ENCODE measurements at places on chromosomes 4 and X.
A peak's percentile ranks its signal among the peaks of the same experiment; 100 is the strongest.

DNA sequence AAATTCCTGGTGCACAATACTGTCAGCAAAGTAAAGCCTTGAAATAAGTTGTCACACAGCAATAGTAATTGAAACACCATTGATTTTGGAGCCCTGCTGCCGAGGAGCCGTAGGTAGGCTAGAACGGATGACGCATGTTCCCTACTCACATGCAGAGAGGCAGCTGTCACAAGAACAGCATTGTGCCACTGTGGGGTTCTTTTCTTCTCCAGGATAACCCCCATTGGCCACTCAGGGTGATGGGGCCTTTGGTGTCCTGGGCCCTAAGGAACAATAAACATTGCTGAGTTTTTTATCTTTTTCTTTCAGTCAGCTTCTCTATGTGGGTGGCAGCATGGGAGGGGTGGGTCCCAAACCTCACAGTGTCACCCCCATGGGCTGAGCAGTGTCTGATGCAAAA, 542.3 kb downstream of the BCOR start:
- DNase-seq: no peak

GRCh38 chr4:177229331-177229730, 80.3 kb upstream of the NEIL3 start:
- no peak for DNase-seq

- no peak for DNase-seq
Observed at GRCh38 chr4:84778041-84778440, 188.4 kb downstream of the WDFY3 start.

- no peak for DNase-seq
Observed at GRCh38 chr4:38131371-38132091, 171.3 kb downstream of the PTTG2 start.

GRCh38 chrX:22310779-22311178, 38.1 kb downstream of the CBLL2 start:
- DNase-seq: no peak

GRCh38 chrX:12824944-12825343, 33.7 kb downstream of the PRPS2 start:
- DNase-seq: no peak

DNA sequence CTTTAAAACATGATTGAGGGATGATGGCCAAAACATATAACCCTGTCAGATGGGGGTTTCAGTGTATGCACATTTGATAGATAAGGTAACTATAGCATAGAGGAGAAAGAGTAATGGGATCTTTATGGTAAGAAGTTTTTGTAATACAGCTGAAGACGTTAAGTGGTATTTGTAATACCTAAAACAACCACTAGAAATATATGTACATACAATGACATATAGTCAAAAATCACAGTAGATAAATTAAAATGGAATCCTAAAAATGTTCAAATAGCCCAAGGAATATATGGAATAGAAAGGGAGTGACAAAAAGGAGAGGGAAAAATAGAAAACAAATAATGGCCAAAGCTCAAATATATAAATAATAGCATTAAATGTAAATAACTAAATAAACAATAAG, 371.3 kb upstream of the FSTL5 start:
- no peak for DNase-seq

- no peak for DNase-seq
Observed at GRCh38 chr4:67500373-67500772, 44.9 kb downstream of the CENPC start.

DNA sequence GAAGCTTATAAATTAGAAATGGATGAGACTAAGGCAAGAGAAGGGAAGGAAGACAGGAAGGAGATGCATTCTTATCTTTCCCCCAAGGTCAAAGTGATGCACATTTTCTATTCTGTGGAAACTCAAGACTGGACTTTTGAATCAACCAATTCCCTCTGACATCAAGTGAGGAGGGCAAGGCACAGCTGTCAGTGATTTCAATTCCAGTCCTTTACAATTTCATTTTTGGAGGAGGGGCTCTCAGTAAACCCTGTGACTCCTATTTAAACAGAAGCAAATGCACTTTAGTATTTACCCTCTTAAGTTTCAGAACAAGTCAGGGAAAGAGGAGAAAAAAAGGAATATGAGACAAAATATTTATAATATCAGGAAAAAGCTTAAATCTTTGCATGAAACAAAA, 134.0 kb downstream of the MGST2 start:
- no peak for DNase-seq

GRCh38 chr4:174855050-174855449, 26.0 kb upstream of the GLRA3 start:
- DNase-seq: no peak

GRCh38 chr4:61376301-61376700, 176.2 kb downstream of the ADGRL3 start:
- DNase-seq: no peak

- DNase-seq: no peak
Observed at GRCh38 chrX:51804741-51805140, 61.5 kb downstream of the GSPT2 start.

GRCh38 chrX:39840581-39841093, 257.1 kb downstream of the BCOR start:
- no peak for DNase-seq

DNA sequence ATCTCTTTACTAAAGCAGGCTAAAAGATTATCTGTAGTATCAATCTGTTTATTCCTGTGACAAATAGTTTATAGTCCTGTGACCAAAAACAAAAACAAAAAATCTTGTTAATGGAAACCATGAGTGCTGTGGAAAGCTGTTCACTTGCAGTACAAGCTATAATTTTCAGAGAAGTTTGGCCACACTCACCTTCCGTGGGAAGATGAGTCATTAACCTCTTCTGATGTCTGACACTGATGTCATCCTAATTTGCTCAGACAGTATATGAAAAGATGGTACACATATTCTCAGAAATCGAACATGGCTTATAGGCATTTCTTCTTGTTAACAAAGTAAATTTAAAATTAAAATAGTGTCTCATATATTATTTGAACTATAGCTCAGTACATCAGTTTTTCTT, 19.9 kb upstream of the ENPP6 start:
- DNase-seq: no peak

- no peak for DNase-seq
Observed at GRCh38 chr4:52552778-52553177, 106.3 kb downstream of the USP46 start.

DNA sequence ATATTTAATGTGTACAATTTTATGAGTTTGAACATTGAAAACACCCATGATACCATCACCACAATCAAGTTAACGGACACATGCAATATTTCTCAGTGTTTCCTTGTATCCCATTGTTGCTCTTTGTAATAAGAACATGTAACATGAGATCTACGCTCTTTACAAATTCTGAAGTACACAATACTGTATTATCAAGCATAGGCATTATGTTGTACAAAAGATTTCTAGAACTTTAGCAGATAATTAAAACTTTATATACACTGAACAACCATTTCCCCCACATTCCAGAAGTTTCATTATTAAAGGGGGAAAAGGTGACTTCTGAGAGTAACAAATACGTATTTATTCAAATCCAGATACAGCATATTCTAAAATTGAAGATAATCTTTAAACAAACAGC, 114.5 kb downstream of the SLC10A7 start:
- DNase-seq: no peak

DNA sequence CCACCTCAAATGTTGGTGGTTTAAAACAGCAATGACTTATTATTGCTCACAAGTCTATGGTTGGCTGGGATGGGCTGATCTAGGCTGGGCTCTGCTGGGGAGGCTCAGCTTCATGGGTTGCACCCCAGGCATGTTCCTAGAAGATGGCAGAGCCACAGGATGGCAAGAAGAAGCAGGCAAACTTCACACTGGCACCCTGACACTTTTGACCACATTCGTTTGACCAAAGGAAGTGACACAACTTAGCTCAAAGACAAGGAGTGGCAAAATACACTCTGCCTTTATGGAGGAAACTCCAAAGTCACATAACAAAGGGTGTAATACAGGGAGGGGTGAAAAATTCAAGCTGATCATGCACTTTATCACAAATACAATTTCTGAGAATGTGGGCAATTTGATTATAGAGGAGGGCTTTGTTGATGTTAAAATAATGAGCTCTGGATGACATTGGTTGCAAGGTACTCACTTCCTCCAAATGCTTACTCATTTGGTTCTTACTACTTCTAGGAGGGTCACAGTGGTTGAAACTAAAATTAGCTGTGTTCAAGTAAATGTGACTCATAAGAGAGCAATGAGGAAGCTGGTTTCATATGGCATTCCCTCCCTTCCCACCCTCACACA, 249.2 kb upstream of the RPS6KA3 start:
- no peak for DNase-seq

DNA sequence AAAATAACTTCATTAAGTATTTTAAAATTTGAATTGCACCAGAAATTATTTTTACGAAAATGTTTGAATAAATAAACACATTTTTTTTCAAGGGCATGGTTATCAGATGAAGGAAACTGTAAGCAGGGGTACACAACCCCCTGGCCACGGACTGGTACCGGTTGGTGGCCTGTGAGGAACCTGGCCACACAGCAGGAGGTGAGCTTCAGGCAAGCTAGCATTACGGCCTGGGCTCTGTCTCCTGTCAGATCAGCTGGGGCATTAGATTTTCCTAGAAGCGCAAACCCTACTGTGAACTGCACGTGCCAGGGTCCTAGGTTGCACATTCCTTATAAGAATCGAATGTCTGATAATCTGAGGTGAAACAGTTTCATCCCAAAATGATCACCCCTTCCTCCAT, 1499.7 kb upstream of the AGA start:
- DNase-seq: no peak

DNA sequence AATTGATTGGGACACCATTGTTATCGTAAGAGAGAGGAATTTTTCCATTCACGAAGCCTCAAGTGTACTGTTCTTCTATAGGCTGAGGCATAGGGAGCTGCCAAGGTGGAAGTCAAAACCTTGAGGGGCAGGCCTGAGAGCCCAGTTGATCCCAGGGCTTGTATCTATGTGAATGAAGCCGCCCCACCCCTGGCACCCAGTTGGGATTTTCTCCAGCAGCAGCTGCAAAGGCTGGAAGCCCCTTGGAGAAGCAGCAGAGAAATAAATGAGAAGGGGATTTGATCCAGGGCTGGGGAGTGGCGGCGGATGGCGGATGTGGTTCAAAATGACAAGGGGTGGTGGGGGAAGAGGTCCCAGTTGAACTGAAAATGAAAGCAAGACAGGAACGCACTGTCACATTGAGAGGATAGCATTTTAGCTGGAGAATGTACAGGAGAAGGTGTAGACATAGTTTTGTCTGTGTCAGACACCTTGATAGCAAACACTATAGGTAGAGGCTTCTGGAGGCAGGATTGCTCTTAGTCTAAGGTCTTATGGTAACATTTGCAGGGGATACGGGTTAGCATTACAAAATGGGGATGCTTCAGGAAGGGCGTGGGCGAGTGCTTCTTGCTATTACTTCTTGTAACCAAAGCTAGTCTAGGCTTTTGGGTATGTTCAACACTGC, 32.6 kb downstream of the DOCK11 start:
- DNase-seq: no peak

DNA sequence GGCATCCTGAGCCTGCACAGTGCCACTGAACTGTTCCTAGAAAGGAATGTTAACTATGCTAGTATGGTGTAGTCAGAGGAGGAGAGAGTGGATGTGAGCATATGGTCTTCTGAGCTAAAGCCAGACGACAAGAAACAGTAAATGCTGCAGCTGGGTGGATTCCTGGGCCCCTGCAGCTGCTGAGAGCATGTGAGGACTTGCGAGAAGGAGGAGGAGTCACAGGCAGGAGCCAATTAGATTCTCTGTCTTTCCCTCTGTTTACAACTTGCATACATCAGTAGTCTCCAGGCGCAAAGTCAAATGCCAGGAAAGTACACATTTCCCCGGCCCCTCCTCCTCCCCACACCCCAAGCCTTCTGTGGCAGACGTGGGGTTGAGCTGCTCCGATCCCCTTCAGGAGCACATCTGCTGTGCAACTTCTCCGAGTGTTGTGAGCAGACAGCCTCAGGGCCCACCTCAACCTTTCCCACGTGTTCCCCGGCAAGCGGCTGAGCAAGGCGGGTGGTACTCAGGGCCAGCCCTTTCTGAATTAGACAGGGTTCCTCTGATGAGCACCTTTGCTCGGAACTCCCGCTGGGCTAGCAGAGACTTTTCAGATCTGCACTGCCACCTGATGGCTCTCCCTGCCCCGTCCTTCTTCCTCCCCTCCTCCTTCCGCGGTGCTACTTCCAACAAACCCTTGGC, 108.7 kb upstream of the ATP6AP2 start:
- peak; percentile 52 for DNase-seq

DNA sequence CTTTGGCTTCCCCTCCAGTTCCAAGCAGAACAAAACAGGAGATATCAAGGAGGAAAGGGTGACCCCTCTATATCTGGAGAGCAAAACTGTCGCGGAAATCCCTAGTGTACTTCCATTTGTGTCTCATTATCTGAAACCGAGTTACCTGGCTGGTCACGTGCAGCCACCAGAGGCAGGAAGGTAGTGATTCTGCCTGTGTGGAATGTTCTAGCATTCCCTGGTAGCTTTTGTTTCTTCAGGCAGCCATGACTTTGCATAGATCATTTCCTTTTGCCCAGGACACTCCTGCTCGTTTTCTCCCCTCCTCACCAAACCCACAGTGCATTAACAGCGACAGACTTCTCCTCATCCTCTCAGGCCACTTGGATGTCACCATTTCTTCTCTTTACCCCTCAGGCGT, 107.9 kb downstream of the PTTG2 start:
- no peak for DNase-seq

GRCh38 chr4:164440199-164440598, 313.7 kb upstream of the SMIM31 start:
- DNase-seq: no peak

Measured in dorsolateral prefrontal cortex (tissue), 122 donors.